ENCODE measurements at places on chromosomes 16 and 17.

DNA sequence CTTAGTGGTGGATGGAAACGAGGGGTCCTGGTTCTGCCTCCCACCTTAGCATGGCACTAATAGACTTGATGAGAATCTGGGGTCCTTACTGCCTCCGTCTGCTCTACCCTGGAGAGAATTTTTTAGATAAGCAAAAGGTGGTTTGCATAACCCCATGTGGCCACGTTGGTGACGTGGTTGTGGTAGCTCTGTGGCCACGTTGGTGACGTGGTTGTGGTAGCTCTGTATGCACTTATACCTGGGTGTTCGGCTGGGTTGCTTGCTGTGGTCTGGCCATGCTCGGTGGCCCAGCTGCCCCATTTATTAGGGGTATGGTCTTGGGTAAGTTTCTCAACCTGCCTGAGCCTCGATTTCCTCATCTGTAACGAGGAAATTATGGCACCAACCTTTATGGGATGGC, 13.0 kb downstream of the SPIRE2 start:
- DNase-seq = no peak

GRCh38 chr16:49822649-49823370, 33.1 kb downstream of the ZNF423 start:
- DNase-seq = no peak

DNA sequence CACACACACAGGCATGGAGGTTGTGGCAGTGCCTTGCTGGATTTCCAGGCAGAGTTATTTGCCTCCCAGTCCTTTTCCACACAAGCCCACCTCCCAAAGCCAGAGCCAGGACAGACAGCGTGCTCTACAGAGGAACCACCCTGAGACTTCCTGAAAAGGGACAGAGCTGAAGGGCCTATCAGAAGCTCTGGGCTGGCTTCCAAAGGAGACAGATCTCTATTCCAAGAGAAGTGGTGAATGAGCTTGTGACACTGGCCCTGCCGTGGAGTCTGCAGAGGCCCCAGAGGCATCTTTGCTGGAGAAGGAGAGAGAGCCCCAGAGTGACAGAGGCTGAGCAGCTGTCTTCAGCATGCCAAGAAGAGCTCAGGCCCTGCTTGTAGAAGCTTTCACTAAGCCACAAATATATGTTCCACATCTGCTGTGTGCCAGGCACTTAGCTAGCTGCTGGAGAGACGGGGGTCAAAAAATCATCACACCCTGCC, 8.3 kb upstream of the LPCAT2 start:
- DNase-seq = no peak

DNA sequence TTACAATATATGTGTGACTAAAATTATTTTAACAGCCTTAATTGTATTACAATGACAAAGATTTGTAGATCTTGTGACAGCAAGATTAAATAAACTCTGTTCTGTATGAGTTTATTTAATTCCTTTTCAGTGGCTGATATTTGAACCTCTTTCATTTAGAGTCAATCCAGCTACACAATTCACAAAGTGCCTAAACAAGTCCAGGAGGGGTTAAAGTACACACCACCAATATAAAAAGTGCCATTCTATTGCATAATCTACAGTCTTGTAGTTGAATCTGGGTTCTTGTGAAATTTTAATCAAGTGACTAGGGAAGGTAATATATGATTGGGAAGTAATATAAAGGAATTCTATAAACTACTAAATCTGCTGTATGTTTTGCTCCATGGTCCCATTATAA, 3.9 kb upstream of the NFAT5 start:
- no peak for DNase-seq

DNA sequence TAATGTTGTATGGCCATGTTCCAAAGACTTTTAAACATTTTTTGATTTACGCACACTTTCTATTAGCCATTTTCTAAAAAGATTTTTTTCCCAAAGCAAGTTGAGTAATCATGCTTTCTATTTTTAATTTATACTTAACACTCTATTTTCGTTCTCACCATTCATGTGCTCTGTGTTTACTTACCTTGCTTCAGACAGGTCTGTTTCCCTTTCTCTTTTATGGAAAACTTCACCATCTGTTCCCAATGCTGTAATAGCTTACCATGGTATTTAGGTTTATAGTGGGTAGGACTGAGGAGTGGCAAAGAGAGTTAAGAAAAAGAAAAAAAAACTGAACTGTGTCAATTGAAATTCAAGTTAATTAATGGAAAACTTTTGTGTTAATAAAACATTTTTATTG, 37.5 kb upstream of the KCNJ16 start:
- DNase-seq = no peak

DNA sequence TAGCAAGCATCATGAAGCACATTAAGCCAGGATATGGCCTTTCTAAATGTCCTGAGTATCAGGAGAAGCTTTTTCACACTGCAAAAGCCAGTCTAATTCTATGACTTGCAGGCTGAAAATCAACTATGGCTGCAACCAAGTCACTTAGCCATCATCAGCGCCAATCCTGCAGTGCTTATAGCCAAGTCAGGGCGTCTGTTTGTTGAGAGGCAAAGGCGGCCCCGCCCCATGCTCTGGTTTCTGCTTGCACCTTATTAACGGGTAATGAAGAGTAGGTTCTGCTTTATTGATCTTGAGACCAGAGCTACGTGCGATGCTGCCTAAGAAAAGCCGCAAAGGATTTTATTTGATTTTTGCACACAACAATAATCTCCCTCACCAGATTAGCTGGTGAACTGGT, 88.4 kb downstream of the CDH13 start:
- DNase-seq = no peak

DNA sequence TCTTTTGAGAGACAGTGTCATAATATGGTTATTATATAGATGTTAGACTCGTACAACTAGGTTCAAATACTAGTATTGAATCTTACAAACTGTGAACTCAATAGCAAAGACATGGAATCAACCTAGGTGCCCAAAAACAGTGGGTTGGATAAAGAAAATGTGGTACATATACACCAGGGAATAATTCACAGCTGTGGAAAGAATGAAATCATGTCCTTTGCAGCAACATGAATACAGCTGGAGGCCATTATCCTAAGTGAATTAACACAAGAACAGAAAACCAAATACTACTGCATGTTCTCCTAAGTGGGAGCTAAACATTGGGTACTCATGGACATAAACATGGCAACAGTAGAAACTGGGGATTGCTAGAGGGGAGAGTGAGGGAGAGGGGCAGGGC, 8.1 kb downstream of the PHKB start:
- no peak for DNase-seq

DNA sequence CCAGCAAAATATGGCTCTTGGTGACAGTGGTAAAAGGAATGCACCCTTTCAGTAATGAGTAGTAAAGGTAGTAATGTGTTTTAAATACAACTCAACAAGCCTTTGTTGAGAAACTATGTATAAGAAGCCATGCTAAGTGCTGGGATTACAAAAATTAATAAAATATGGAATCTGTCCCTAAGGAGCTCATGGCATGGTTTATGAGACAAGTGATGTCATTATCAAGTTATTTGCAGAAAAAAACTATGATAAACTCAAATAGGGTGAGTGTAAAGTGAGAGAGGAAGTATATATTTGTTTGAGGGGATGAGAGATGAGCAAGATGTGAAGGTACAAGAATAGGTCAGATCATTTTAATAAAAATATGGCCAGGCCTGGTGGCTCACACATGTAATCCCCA, 76.9 kb downstream of the NF1 start:
- no peak for DNase-seq

DNA sequence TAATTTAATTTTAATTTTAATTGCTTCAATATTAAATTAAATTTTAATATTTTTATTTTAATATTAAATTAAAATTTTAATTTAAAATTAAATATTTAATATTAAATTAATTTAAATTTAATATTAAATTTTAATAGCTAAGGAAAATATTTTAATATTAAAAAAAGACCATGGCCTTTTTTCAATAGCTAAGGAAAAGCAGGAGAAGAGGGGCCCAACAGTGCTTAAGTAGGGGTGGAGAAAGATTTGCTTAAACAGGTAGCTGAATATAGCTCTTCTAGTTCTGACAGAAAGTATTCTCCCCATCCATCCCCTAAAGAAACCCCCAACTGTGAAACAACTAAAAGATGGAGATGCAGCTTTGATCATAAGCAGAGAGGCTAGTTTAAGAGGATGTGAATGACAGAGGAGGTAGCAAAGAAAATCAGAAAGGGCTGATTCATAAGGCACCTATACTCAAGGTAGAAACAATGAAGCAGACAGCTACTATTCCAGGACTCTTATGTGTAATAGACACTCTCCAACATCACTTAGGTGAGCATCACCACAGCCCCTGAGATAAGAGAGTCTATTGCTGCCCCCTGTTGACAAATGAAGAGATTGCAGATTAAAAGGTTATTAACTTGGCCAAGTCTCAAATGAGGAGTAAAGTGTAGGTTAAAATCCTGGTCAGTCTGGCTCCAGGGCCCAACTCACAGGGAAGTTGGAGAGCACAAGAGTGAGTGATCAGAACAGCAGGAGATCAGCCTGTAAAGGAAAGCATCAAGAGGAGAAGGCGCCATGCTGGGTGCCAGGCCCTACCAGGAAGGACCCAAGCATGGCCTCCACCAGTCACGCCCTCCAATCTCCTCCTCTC, 7.8 kb upstream of the RNASEK start:
- no peak for DNase-seq

- no peak for DNase-seq
These were observed 15.1 kb downstream of the CDH8 start for GRCh38 chr16:62021161-62021581.

DNA sequence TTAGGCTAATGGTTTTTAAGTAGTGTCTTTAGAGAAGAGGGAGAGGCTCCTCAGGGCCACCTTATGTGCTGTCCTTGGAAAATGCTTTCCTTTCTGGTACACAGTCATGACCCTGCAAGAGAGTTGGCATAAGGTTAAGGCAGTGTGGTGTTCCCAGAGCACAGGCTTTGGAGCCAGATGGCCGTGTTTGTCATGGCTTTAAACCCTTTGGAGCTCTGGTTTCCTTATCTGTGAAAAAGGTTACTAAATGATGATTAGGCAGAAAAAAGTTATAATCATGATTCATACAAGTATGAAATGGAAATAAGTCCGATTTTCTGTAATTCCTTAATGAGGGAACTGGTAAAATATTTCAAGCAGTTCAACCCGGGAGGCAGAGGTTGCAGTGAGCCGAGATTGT, 13.2 kb downstream of the UTP4 start:
- DNase-seq = no peak

- no peak for DNase-seq
These were observed 50.0 kb downstream of the RPTOR start for GRCh38 chr17:80594431-80595269.

DNA sequence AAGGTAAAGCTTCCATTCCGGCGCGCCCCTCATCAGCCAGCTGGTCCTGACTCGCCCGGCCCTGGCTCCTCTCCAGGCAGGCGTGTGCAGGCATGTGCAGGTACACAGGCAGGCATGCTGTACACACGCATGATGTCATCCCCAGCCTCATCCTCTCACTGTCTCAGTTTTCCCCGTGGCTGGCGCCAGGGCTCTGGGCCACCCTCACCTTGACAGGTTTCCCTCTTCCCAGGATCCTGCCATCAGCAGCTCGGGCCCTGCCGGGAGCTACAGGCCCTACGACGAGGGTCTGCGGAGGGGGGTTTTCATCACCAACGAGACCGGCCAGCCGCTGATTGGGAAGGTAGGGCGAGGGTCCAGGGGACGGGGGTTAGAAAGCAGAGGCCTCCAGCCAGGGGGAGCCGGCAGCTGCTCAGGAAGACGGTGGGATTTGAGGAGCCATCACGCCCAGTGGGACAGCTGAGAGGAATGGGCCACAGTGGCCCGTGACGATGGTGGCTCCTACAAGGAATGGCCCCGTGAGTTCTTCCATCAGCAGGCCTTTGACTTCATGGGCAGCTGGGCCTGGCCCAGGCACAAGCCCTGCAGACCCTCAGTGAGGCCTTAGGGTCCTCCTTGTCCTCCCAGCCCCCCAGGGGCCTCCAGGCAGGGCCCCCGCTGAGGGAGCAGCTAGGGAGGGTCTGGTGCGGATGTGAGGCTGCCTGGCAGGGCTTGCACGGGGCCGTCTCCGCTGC, 8.5 kb downstream of the GAA start:
- no peak for DNase-seq

GRCh38 chr17:48051706-48052486, 3.7 kb downstream of the NFE2L1 start:
- no peak for DNase-seq

GRCh38 chr16:86363057-86363490, 147.3 kb upstream of the FOXF1 start:
- no peak for DNase-seq

DNA sequence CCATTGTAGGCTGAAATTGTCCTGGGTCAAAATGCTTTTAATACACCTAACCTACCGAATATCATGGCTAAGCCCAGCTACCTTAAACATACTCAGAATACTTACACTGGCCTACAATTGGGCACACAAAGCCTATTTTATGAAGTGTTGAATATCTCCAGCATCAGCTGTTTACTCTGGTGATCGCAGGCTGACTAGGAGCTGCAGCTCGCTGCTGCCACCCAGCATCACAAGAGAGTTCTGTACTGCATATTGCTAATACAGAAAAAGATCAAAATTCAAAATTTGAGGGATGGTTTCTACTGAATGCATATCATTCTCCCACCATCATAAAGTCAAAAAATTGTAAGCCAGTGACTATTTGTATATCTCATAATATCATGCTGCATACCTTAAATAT, 55.3 kb downstream of the ULK2 start:
- no peak for DNase-seq

- no peak for DNase-seq
These were observed 24.4 kb upstream of the ETV4 start for GRCh38 chr17:43570518-43570928.

- DNase-seq = no peak
These were observed 12.8 kb downstream of the PDK2 start for GRCh38 chr17:50107790-50108414.

GRCh38 chr16:70703041-70703834, 17.4 kb upstream of the MTSS2 start:
- DNase-seq = no peak

DNA sequence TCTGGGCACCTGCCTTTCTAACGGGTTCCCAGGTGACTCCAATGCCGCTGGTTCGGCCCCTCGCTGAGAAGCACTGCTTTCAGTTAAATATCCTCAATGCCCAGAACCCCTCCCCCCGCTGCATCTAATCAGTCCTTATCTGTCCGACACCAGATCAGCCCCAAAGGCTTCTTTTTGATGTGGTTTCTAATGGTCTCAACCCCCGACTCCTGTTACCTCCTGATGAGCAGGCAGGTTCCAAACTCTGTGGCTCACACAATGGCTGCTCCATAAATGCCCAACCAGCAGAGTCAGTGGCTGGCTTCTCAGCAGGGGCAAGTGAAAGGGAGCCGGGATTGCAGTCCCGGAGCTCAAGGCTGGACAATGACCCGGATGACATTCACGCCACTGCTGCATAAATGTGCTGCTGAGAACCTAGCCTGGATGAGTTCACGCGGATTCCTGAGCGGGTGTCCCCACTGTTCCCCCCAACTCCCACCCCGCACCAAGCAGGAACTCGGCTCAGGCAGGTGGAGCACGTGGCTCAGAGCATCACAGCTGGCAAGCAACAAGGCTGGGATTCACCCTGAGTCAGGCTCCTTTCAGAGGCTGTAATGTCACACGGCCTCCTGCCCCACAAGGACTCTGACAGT, 1.0 kb upstream of the SLC38A8 start:
- no peak for DNase-seq

GRCh38 chr16:24174504-24174903, 81.6 kb upstream of the CACNG3 start:
- no peak for DNase-seq
